ENCODE measurements at places on chromosomes 4 and X. TPM values are rescaled to one million over a fixed set of nuclear protein-coding genes. Genes with fewer than 3 reads are reported as not detected.

Gene TMEM255A
- total RNA-seq: 1.2 TPM

Gene HPGDS
- total RNA-seq: 0.72 TPM

Gene GPR34
- 0.80 TPM for total RNA-seq

Gene KLHL4
- not detected for total RNA-seq

Gene CXorf38
- total RNA-seq: 15.0 TPM

Gene SPANXN4
- total RNA-seq: not detected

Gene ARL9
- 0.36 TPM for total RNA-seq

Gene CPLX1
- 1.5 TPM for total RNA-seq

Gene BMP15
- total RNA-seq: not detected

Gene TCEAL3
- total RNA-seq: 5.8 TPM

Gene MSL3
- total RNA-seq: 60.2 TPM

Gene CDKL5
- total RNA-seq: 4.3 TPM

Gene IL15
- total RNA-seq: 2.7 TPM

Gene CRMP1
- not detected for total RNA-seq

Gene FAM9C
- 0.16 TPM for total RNA-seq

Gene ASB9
- total RNA-seq: 0.86 TPM

Gene NCAPG
- 0.24 TPM for total RNA-seq
